ENCODE measurements at places on chromosomes 6 and 20.

GRCh38 chr6:161366301-161366923 is 92.6 kb upstream of the AGPAT4 start:
- DNase-seq, result no peak

- DNase-seq, result no peak
These were observed 7.9 kb downstream of the ADRM1 start for GRCh38 chr20:62310757-62311121.

- DNase-seq, result no peak
These were observed 69.0 kb upstream of the JARID2 start for GRCh38 chr6:15176816-15177370.

DNA sequence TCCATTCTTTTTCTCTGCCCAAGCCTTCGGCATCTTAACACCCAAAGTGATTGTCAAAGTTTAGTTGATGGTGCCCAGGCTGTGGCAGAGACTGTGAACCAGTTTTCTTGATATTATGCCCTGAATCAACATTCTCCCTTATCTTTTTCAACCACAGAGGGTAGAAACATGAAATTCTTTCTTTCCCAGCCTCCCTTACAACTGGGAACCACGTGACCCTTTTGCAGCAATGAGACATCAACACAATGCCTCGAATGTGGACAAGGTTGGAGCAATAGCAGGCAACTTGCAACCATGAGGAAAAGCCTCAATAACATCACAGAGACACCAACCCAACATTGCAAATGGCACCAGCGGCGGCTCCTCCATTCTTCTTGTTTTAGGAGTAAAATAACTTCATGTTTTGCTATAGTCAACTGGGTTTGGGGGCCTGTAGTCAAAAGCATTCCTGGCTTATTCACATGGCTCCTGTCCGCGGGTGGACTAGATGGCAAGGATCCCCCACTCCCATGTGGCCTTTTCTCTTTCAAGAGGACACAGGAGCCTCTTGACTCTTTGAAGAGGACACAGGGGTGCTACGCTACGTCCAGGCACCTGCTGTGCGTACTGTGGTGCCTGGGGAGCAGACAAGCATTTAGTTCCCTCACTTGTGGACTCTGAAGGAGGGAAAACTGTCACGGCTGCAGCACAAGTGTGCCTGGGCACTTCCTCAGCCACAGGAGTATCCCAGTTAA is 90.5 kb downstream of the NOL4L start:
- DNase-seq, result no peak

DNA sequence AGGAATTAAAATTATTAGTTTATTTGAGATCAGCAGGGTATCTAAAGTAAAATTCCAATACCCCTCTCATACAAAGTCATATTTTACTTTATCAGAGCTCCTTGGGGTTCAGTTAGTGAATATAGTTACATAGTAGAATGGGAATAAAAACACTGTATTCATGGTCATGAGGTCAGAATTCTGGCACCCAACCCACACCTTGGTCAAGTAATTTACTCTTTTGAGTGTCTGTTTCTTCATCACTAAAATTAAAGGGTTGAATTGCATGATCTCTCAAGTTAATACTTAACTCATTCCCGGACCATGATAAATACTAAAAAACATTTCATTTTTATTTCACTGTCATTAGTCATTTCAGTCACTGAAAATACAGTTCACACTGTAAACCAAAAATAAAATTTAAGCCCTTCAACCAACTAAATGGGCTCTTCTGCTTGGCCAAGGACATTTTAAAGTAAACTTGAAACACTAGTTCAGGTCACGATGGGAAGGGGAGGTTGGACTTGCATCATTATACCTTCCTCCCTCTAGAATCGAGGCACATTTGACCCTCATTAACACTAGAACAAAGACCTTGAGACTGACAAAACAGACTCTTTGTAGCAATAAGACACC is 21.1 kb upstream of the HLA-DRB1 start:
- DNase-seq, result no peak

DNA sequence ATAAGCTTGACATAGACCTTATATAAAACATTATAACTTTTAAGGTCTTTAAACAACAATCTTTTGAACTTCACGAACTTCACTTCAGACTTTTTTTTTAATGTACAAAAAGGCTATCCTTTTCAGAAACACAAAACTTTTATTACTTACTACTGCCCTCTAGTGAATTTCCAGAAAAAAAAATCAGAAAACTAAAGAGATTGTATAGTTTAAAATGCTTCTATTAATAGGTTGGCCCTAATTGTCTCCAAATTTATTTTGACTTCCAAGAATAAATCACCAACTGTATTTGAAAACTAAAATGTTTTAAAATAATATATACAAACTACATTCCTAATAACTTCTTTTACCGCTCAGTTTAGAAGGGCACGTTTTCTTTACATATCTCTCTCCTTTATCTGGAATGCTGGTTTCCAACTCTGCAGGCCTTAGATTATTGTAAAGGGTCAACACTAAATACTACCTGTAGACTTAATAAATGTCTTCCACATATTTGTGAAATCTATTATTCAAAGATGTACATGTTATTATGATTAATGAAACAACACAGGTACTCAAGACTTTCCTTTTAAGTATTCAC is 66.8 kb downstream of the LMBRD1 start:
- no peak for DNase-seq
